ENCODE measurements at places on chromosomes 1 and 21.

DNA sequence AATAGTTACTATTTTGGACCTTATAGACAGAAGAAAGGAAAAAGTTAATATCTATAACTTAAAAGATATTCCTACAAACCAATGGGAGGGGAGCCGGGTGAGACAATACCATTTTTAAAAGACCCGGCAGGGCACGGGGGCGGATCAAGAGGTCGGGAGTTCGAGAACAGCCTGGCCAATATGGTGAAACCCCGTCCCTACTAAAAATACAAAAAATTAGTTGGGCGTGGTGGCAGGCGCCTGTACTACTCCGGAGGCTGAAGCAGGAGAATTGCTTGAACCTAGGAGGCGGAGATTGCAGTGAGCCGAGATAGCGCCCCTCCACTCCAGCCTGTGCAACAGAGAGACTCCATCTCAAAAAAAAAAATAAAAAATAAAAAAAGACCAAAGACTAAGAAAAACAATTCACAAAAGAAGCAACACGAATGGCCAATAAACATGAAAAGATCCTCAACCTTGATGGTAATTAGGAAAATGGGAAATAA is 1.2 kb upstream of the PSMB2 start:
- DNase-seq: no peak

GRCh38 chr1:15332952-15333715 is 76.6 kb upstream of the EFHD2 start:
- DNase-seq: no peak

DNA sequence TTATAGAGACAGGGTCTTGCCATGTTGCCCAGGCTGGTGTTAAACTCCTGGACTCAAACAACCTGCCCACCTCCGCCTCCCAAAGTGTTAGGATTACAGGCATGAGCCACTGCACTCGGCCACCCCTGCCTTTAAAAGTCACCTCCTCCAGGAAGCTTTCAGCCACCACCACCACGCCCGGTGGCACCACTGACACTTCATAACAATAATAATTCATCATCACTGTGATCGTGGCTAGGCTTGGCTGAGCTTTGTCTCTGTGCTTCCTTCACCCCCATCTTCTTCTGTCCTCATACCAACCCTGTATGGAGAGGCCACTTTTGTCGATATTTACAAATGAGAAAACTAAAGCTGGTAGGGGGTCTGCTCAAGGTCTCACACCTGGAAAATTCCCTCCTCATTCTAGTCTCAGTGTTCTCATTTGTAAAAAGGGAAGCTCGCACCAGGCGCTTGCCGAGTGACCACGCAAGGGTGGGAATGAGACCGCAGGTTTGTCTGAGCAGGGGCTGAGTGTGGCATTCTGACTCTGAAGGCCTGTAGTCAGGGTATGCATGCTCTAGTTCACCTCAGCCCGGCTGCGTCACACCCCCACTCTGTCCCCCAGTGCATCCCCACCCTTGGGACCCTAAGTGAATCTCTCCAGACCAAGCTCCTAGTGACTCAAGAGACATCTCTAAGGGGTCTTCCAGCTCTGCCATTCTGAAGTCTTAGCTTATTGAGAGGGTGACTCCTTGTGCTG is 12.9 kb upstream of the EPHA2 start:
- no peak for DNase-seq

DNA sequence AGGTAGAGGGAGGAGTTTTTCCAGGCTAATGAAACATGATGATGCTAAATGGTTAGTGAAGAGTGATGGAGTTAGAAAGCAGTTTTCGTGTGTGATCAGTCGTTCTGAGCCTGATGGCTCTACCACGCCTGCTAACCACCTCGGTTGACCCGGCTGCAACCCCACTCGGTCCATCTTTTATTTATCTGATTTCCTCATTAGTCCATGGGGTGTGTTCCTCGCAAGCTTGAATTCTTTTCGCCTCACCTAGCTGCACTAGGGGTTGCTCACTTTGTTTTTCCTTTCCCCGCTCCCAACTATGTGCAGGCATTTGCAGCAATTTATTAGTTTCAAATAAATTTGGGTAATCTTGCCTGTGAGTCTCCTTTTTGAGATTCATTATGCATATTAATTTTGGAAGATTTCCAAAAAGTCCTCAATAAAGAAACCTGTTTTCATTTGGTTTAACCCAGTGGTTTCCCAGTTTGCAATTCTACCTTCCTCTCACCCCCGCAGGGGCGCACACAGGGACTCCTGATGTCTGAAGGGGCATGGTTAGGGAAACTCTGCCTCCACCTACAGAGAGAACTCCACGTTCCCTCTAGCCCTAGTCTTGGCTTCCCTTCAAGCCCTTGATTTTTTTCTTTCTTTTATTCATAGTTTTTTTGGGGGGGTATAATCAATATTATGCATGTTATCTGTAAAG is 12.6 kb downstream of the B3GALT5 start:
- no peak for DNase-seq

DNA sequence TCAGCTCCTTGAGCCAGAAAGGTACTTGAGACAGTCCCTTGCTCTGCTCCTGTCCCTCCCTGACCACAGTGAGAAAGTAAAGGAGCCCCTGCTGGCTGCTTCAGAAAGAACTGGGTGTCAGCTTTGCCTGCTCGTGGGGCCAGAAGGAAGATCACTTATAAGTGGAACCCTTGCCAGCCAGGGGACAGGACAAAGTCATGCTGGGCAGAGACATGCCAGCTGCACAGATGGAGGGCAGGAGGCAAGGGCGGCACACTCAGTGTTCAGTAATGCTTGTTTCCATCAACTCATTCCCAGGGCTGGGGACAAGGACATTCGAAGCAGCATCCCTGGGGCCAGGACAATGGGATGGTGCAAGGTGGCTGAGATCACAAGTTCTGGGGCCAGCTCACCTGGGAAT is 41.8 kb downstream of the NTPCR start:
- no peak for DNase-seq

DNA sequence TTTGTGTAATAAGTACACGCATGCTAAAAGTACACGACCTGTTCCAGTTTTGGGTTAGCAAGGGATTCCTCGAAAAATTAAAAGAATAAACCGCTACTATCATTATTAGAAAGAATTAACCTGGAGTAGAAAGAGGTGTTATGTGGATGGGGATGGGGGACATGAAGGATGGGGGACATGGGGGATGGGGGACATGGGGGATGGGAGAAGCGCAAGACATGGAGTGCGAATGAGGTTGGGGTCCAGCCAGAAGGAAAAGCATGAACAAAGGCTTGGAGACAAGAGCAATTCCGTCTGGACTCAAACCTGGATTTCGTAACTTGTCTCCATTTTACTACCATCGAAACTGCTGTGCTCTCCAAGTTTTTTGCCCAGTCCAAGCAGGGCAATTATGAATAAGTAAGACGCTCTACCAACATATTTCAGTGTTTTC is 591 bp upstream of the KDM1A start:
- no peak for DNase-seq

DNA sequence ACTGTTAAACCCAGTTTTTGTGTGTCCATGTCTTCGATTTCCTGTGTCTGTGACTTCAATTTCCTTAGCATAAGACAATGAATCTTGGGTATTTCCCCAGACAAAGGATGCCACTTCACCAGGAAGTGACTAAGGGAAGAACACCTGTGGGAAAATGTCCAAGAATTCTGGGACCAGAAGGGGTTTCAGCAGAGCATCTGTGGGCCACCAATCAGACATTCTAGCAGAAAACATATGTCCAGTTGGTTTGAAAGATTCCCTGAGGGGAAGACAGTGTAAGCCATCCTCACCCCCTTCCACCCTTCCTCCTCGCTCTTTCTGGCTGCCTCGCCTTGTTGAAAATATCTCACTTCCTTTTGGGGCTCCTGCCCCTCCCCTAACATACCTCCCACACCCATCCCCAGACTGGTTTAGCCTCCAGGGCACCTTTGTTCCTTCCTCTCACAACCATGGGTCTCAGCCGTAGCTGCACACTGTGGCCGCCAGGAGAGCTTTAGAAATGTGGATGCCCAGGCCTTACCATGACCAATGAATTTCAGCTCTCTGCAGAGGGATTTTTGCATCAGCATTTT is 25.5 kb upstream of the IFNAR1 start:
- DNase-seq: no peak

GRCh38 chr1:67970088-67970487 is 80.3 kb downstream of the DIRAS3 start:
- peak; percentile 88 for DNase-seq

DNA sequence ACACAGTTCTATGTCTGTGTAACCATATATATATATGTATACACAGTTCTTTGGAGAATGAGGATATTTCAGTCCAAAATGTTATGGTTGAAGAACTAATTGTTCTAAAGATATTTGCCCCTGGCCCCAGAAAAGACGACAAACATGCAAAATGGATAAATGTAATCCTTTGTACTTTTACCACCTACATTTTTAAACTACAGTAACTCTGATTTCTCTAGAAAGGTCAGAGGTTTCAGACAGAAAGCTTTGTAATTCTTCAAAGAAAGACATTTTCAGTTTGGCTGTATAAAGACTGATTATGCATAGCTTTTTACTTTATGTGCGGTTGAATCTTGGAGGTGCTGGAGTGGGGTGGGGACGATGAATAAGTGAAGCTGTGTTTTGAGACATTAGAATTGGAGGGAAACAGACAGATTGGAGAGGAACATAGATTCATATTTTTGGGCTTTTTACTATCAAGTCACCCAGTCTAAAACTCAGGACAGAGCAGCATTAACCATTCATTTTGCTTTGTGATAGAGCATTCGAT is 16.6 kb downstream of the NFIA start:
- no peak for DNase-seq

GRCh38 chr1:227895828-227896685 is 51.7 kb downstream of the WNT9A start:
- DNase-seq: no peak

GRCh38 chr1:215767761-215768160 is 200.7 kb downstream of the KCTD3 start:
- DNase-seq: no peak

DNA sequence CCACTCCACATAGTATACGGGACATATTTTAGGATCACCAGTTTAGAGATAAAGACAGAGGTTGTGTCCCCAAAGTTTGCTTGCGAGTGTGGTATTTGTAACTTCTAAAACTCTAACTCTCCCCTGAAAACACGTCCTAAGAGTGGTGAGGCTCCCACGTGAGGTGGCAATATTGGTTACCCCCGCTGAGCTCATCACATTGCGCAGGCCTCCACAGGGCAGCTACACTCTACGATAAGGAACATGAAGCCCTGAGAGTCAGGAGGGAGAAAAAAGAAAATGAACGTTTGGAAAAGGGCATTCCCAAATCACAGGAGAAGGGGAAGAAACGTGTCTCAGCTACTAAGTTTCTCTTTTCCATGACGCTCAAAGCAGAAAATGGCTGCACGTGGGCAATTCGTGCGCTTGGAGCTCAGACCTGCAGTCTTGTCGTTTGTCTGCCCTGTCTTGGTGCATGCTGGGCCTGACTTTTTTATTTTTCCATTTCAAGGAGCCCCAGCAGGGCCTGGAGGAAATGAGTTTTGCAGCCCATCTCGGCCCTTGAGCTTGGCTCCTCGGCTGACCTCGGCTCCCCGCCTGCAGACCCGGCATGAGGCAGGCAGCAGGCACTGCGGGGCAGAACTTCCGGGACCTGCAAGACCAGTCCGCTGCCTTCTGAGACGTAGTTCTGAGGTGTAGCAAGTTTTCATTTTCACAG is 25.7 kb downstream of the ERG start:
- DNase-seq: no peak

- no peak for DNase-seq
Observed at GRCh38 chr1:209674957-209675564, at the start of gene G0S2. Gene G0S2, plus strand, starts transcription at chr1:209675412. Its CDS starts 273 bp downstream, at chr1:209675685.

- DNase-seq: no peak
Observed at GRCh38 chr1:220113136-220113695, 19.3 kb downstream of the IARS2 start.

DNA sequence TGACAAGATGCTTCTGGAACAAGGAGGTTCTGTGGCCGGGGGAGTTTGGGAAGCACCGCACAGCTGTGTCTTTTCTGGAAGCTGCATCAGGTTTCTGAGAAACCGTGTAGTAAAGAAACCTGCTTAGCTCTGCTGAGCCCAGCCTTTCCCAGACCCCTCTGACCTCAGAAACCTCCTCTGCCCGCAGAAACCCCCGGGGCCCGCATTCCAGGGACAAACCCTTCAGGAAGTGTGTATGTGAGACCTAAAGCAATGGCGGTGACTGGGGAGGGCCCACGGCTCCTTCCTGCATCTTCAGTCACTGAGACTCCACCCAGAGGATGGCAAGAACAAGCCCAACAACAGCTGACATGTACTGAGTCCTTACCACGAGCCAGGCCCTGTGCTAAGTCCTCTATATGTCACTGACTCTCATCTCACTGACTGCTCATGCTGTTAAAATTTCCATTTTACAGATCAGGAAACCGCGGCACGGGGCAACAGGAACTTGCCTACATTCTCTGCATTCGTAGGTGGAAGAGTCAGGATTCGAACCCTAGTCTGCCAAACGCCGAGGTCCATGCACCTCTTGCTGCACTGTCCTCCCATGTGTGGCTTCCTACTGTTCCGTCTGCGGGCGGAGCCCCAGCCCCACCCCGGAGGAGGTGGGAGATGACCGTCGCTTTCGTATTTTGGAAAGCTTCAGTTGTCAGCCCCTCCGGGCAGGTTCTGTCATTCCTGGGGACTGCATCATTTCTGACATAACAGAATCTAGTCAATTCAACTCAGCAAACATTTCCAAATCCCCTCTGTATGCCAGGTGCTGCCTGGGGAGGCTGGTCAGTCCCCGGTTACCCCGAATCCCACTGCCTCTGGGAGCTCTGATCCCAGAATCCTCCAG is 73.3 kb upstream of the KLHDC7A start:
- DNase-seq: no peak

DNA sequence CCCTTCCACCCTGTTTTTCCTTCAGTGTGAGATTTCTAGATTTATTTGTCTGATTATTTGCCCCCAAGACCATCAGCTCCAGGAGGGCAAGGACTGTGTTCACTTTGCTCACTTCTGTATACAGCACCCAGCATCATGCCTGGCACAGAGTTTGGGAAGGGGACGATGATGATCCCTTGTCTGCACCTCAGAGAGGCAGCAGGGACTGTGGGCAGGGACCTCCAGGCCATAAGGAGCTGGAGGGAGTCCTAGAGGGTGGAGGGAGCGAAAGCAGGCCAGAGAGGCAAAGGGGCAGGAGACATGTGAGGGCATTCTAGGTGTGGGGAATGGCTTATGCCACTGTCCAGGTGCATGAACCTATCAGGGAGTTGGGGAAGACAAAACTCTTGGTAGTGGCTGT is 32.8 kb downstream of the H3-3A start:
- no peak for DNase-seq

DNA sequence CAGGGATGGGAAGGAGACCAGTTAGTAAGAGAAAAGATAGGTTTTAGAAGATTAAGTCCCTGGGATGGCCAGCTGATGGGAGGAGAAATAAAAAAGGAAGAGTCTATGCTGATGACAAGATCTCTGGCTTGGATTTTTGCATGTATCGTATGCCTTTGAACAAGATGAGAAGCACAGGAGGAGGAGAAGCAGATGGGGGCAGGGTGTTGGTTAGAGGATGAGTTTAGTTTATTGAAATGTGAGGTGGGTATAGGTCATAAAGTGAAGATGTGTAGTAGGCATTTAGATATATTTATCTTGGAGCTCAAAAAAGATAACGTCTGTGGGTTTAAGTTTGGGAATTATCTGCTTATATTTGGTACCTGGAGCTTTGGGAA is 1.4 kb downstream of the TIPRL start:
- no peak for DNase-seq

All from fibroblast of skin of left quadriceps (primary cell).